ENCODE measurements at places on chromosomes 16 and 17. TPM values are rescaled to one million over a fixed set of nuclear protein-coding genes. Genes with fewer than 3 reads are reported as not detected.

DNA sequence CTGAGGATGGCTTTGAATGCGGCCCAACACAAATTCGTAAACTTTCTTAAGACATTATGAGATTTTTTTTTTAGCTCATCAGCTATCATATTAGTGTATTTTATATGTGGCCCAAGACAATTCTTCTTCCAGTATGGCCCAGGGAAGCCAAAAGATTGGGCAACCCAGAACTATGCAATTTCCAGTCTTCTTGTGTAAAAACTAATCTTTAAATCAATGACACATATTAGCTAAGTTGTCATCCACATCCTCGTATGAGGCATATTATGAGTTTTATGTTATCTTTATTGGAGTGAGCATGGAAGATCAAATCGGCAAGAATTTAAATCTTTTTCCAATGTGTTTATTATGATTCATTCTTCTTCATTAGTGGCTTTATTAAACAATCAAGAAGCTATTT is 198.6 kb upstream of the HSBP1 start:
- no peaks in the 10 kb centered on the region for H3K4me1 ChIP-seq
- no peak overlapping the region for H3K27ac ChIP-seq
- no peaks in the 10 kb centered on the region for H3K27me3 ChIP-seq
- H3K36me3 ChIP-seq = no peaks in the 10 kb centered on the region
- no peak for DNase-seq
- H3K4me3 ChIP-seq = no peak overlapping the region

DNA sequence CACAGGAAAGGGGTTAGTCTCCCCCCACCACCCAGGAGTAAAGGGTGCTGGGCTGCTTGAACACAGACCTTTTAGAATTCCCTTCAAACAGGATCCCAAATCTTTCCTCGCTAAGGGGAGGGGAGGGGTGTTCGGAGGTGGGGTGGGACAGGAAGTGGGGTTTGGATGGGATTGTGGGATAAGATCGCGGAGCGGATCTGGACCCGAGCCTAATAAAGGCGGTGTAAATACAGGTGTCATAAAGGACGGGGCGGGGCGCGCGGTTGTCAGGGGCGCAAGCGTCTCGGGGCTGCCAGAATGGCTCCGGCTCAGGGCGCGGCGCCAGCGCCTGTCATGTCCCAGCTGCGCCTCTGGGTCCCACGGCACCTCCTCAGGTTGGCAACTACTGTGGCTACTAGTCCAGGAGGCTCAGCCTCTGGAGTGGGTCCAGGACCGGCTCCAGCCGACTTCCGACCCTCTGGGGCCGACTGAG is 59.8 kb upstream of the FBXO47 start:
- DNase-seq = peak; percentile 51
- H3K4me1 ChIP-seq = peaks cover 13% of the 10 kb centered on the region

- peaks cover 84% of the 10 kb centered on the region for H3K4me1 ChIP-seq
- no peak overlapping the region for H3K4me3 ChIP-seq
- no peaks in the 10 kb centered on the region for H3K27me3 ChIP-seq
- DNase-seq = no peak
- H3K27ac ChIP-seq = peak overlapping the region; percentile 97
- H3K36me3 ChIP-seq = peaks cover 3% of the 10 kb centered on the region
These were observed 6.4 kb upstream of the MTSS2 start for GRCh38 chr16:70692130-70692872.

- H3K4me1 ChIP-seq = peaks cover 14% of the 10 kb centered on the region
- H3K4me3 ChIP-seq = no peak overlapping the region
- H3K27me3 ChIP-seq = no peaks in the 10 kb centered on the region
- DNase-seq = no peak
These were observed 645 bp downstream of the NLGN2 start for GRCh38 chr17:7408252-7408727.

- no peak overlapping the region for H3K27ac ChIP-seq
- H3K4me3 ChIP-seq = no peak overlapping the region
- H3K36me3 ChIP-seq = no peaks in the 10 kb centered on the region
- no peak for DNase-seq
These were observed 31.2 kb upstream of the TENT4B start for GRCh38 chr16:50121721-50122445.

DNA sequence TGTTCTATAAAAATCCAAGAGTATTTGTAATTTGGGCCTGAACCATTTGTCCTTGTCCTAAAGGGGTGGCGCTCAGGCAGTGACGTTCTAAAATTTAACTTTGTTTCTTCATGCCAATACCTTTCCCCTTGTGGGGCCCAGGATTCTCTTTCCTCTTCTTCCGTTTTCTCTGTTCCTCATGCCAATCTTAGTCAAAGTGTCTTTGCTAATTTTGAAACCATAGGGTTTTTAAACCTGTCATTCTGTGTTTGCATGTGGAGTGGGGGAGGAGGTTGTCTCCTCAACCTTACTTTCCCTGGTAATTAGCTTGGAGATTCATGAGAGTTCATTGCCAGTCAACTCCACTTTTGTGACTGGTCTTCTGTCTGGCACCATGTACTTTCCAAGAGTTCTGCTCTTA is 337.1 kb downstream of the MAF start:
- H3K4me1 ChIP-seq = no peaks in the 10 kb centered on the region
- H3K27me3 ChIP-seq = no peaks in the 10 kb centered on the region
- DNase-seq = no peak

DNA sequence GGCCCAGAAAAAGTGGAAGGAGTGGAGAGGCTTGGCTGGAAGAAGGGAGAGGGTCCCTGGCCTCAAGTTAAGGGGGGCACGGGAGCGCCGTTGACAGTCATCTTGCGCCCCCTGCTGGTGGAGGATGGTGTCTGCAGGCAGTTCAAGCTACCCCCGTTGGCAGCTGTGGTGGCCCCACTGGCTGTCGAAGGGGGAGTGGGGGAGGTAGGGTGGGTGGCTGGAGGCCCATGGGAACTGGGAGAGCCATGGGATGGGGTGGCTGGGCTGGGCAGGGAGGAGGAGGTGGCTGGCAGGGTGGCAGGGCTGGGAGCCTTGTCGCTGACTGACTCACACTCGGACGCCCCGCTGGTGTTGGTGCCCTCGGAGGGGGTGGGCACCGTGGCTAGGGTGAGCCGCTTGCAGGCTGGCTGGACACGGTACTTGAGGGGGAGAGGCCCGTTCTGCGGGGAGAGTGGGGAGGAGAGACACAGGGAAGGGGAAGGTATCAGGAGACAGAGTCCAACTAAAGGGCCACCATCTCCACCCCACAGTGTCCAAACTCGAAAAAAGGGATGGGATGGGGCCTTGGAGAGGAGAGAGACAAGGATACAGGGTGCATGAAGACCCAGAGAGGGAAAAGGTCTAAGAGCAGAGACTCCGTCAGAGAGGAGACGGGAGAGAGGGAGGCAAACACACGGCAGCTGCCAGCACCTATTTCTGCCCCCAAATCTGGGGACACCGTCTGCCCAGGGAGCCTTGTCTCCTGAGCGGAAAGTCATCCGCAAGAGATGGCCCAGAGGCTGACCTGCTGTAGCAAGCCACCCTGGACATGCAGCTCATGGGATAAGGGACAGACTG is 5.2 kb downstream of the CISD3 start:
- no peaks in the 10 kb centered on the region for H3K36me3 ChIP-seq
- no peak for DNase-seq
- peak overlapping the region; percentile 55 for H3K27ac ChIP-seq
- no peak overlapping the region for H3K4me3 ChIP-seq
- H3K4me1 ChIP-seq = no peaks in the 10 kb centered on the region

GRCh38 chr17:52181782-52182181 is 23.3 kb upstream of the CA10 start:
- H3K36me3 ChIP-seq = no peaks in the 10 kb centered on the region
- no peak overlapping the region for H3K27ac ChIP-seq
- DNase-seq = no peak
- H3K4me3 ChIP-seq = no peak overlapping the region
- H3K27me3 ChIP-seq = no peaks in the 10 kb centered on the region
- H3K4me1 ChIP-seq = no peaks in the 10 kb centered on the region

GRCh38 chr17:45648642-45649041 is 135.5 kb upstream of the CRHR1 start:
- H3K27me3 ChIP-seq = peaks cover 17% of the 10 kb centered on the region
- H3K27ac ChIP-seq = no peak overlapping the region
- DNase-seq = no peak
- H3K36me3 ChIP-seq = no peaks in the 10 kb centered on the region
- no peak overlapping the region for H3K4me3 ChIP-seq

DNA sequence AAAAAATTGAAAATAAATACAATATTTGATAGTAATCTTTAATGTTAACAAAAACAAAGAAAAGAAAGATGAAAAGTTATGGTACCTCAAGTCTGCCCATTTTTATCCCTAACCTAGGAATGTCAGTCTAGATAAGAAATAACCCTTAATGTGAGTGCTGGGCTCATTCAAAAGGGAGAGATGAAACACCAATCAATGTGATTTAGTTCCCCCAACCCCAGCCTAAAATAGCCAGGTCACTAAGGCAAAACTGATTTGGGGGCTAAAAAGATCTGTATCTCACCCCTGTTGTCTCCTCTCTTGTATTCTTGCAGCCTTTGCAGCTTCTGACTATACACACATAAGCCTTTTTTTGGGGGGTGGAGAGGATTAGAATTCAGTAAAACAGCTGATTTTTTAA is 3.2 kb upstream of the IGF2BP1 start:
- H3K27ac ChIP-seq = no peak overlapping the region
- peaks cover 35% of the 10 kb centered on the region for H3K4me1 ChIP-seq
- H3K36me3 ChIP-seq = no peaks in the 10 kb centered on the region
- DNase-seq = no peak
- no peak overlapping the region for H3K4me3 ChIP-seq

- no peaks in the 10 kb centered on the region for H3K27me3 ChIP-seq
- H3K4me1 ChIP-seq = peaks cover 12% of the 10 kb centered on the region
- H3K27ac ChIP-seq = no peak overlapping the region
- no peaks in the 10 kb centered on the region for H3K36me3 ChIP-seq
- DNase-seq = no peak
These were observed 16.9 kb downstream of the LDAF1 start for GRCh38 chr16:21175397-21175796.

- no peak overlapping the region for H3K27ac ChIP-seq
- H3K4me1 ChIP-seq = no peaks in the 10 kb centered on the region
- H3K4me3 ChIP-seq = no peak overlapping the region
These were observed 4.5 kb upstream of the MEIOB start for GRCh38 chr16:1876468-1876867.

DNA sequence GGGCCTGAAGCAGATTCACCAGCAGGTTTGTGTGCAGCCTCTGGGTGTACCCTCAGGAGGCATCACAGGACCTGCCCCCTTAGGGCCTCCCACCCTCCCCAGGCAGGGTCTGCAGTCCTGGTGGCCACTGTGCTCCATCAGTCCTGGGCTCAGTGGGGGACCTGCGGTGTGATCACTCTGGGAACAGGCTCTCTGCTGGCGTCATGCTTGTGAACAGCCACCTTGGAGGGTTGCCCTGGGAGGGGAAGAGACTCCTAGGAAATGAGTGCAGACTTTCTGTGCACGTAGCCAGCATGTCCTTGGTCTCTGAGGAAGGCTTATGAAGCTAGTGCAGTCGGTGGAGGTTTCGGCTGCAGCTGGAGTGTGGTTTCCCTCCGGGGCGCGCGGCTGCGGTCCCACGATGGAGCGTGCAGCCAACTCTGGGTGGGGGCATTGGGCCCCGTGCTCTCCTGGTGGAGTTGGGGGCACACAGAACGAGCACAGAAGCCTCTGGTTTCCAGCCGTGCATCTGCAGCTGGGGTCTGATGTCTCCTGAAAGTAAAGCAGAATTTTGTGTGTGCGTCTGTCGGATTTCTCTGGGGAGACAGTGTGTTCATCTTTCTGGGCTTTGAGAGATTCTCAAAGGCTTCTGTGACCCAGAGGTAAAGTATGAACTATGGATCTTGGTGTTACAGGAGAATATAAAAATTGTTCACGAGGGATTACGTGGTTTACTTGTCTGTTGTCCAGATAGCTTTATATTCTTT is 68.1 kb upstream of the ZNF750 start:
- H3K4me1 ChIP-seq = no peaks in the 10 kb centered on the region
- no peak overlapping the region for H3K4me3 ChIP-seq
- no peak for DNase-seq

- H3K4me1 ChIP-seq = peaks cover 49% of the 10 kb centered on the region
- no peaks in the 10 kb centered on the region for H3K27me3 ChIP-seq
These were observed 1.4 kb upstream of the CPPED1 start for GRCh38 chr16:12805066-12805465.

GRCh38 chr16:345772-346171 is 6.8 kb downstream of the AXIN1 start:
- H3K4me1 ChIP-seq = no peaks in the 10 kb centered on the region
- H3K27me3 ChIP-seq = no peaks in the 10 kb centered on the region
- DNase-seq = no peak

GRCh38 chr17:13413001-13413400 is 188.7 kb downstream of the HS3ST3A1 start:
- no peaks in the 10 kb centered on the region for H3K36me3 ChIP-seq
- H3K27me3 ChIP-seq = peaks cover 4% of the 10 kb centered on the region
- no peak for DNase-seq
- no peak overlapping the region for H3K4me3 ChIP-seq

GRCh38 chr16:3194792-3195191 is 6.8 kb downstream of the OR1F1 start:
- H3K4me1 ChIP-seq = peaks cover 1% of the 10 kb centered on the region
- no peaks in the 10 kb centered on the region for H3K36me3 ChIP-seq
- no peak overlapping the region for H3K27ac ChIP-seq
- no peak for DNase-seq
- H3K4me3 ChIP-seq = no peak overlapping the region
- peaks cover 80% of the 10 kb centered on the region for H3K27me3 ChIP-seq

Gene GP1BA
- total RNA-seq = not detected

Gene MAP2K4
- total RNA-seq = 25.8 TPM

Gene ARL5C
- not detected for total RNA-seq

Gene CFAP97D1
- total RNA-seq = not detected

Gene LYRM9
- 34.1 TPM for total RNA-seq

Gene CDRT15
- not detected for total RNA-seq

Gene ALG1
- total RNA-seq = 23.9 TPM

Gene SMPD3
- 3.3 TPM for total RNA-seq
